ENCODE measurements at places on chromosomes 1 and 21. TPM values are rescaled to one million over a fixed set of nuclear protein-coding genes. Genes with fewer than 3 reads are reported as not detected.

DNA sequence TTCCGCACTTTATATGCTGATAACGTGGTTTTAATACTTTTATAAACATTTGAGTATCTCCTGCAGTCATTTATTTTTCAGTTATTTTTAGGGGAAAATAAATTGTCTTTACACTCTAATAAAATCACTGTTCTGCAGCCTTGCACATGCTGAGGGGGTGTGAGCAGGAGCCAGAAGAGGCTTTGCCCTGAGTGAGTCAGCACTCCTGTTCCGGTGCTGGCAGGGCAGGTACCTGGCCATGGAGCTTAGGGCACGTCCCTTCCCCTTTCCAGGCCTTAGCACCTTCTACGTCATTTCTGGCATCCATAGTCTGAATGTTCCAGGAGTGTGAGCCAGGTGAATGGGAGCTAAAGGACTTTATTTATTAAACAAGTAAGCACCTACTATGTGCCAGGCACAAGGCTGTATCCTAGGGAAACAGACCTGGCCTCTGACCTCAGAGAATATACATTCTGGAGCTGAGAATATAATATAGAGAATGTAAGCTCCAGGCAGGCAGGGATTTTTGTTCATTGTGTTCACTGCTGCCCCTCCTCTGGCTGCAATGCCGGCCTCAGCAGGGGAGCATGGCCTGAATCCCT, 402.9 kb downstream of the PTPRU start:
- DNase-seq, result peak; percentile 78

- no peak for DNase-seq
Observed at GRCh38 chr1:77104672-77105071, 114.6 kb downstream of the PIGK start.

GRCh38 chr1:96362623-96363022, 359.0 kb upstream of the PTBP2 start:
- DNase-seq, result no peak

- DNase-seq, result no peak
Observed at GRCh38 chr1:182761396-182762395, 27.9 kb upstream of the NPL start.

GRCh38 chr1:112114540-112114939, 125.1 kb upstream of the KCND3 start:
- DNase-seq, result no peak

GRCh38 chr1:242534753-242535152, 10.3 kb upstream of the PLD5 start:
- no peak for DNase-seq

DNA sequence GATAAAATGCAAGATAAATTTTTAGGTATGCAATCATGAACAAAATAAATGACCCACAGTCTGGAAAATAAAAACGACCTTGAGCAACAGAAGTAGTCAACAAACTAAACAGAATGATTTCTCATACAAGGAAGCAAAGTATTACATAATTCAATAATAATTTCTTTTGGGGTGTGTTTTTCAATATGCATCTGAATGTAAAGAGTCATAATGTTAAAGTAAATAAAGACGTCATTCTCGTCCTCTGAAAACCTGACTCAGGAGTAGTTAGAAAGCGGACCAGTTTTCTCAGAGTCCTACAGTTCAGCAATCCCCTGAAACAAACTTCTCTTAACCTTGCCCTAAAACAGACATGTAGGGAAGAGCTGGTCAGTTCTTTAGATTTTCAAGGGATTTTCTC, 18.6 kb downstream of the CDC42BPA start:
- DNase-seq, result no peak

- no peak for DNase-seq
Observed at GRCh38 chr1:246724016-246724730, at the start of gene SCCPDH. TSS of gene SCCPDH (plus strand) at chr1:246724409. CDS start at chr1:246724423, 14 bp downstream.

DNA sequence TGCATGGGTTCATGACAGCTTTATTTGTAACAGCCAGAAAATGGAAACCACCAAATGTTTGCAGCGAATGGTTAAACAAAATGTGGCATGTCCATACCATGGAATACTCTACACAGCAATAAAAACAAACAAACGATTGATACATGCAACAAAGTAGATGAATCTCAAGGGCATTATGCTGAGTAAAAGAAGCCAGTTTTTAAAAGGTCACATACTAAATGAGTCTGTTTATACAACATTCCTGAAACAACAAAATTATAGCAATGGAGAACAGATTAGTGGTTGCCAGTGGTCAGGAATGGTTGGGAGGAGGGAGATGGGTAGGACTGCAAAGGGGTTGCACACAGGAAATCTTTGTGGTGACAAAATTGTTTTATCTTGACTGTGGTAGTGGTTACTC, 202.4 kb upstream of the UBE2U start:
- no peak for DNase-seq

DNA sequence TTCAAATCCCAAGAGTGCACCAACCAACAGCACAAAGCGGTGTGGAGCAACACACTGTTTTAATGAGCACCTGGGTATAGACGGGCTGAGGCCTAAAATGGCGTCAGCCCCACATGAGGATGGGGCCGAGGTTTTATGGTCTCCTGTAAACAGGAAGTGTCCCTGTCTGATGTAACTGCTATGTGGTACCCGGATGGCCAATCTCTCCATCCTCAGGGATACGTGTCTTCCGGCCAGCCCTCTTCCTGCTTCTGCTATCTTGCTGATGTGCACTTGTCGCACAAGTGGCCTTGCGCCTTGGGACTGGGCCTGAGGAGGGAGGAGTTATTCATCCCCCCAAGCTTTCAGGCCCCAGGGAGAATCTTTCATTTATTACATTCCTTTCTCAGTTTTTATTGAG, 73.5 kb downstream of the CNST start:
- no peak for DNase-seq

DNA sequence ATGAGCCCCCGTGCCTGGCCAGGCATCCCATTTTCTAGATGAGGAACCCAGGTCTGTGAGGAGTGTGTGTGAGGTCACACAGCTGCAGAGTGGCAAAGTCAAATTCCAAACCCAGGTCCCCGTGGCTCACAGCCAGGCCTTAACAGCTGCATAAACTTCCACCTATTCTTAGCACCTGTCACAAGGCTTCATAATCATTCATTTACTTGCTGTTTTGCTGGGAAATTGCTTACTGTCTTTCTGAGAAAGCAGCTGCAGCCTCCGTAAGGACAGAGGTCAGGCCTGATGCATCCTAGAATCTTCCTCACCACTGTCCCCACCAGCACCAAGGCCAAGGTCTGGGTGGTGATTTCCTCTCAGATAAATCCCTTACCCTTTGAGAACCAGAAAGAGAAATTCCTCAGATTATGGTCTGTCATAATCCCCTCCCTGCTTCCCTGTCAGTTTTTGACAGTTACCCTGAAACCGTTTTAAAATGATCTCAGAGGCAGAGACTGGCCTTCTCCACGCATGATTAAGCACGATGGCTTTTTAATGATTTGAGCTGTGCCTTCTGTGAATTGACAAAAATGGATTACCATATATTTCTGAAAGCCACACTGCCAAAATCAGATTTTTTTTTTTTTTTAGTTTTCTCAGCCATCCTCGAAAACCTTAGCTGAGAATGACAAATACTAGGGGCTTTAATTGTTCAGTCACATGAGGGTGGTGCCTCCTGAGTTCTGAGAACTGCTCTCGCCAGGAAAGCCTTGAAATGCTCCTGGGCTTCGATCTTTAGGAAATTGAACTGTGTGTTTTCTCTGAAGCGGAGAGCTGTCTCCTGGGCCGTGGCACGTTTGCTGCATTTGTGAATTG, 70.0 kb upstream of the SELENON start:
- no peak for DNase-seq

DNA sequence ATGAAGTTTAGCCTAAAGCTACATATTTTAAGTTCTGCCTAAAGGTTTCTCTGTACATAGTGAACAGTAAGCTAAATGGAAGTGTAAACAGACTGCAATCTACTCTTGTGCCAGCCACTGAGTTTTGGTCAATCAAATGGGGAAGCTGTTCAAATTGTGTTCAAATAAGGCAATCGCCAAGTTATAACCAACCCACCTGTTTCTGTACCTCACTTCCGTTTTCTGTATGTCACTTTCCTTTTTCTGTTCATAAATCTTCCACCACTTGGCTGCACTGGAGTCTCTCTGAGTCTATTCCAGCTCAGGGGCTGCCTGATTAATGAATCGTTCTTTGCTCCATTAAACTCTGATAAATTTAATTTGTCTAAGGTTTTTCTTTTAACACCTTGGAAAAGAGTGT, 10.8 kb upstream of the THEM4 start:
- no peak for DNase-seq

GRCh38 chr1:25476186-25477097, 45.7 kb downstream of the MACO1 start:
- DNase-seq, result no peak

DNA sequence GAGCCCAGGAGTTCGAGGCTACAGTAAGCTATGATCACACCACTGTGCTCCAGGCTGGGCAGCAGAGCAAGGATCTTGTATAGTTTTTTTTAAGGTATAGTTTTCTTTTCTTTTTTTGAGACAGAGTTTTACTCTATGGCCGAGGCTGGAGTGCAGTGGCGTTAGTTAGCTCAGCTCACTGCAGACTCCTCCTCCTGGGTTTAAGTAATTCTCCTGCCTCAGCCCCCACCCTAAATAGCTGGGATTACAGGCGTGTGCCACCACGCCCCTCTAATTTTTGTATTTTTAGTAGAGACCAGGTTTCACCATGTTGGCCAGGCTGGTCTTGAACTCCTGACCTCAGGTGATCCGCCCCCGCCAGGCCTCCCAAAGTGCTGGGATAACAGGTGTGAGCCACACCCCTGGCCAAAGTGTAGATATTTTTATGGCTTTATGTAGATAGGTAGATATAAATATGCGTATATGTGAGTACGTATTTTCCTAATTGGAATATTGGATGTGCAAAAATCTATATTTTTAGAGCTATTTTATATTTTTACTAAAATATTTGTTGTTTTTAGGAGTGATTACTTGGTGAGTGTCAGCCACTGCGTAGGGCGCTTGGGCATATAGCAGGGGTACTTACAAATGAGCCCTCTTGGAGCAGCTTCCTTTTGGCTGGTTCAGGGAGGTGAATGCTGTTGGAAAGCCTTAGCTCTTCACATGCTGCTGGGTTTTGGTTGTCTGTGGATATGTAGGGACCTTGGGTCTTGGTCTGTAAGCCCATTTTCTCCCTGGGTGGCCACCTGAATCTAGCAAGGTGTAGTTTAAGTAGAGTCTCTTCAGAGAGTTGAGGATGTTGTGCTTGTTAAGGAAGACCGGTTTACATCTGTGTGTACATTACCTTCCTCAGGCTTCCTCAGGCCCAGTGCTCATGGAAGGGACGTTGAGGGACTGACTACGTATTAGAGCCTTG, 9.5 kb downstream of the KDM4A start:
- no peak for DNase-seq

GRCh38 chr1:199616947-199617346, 410.6 kb upstream of the NR5A2 start:
- DNase-seq, result no peak

DNA sequence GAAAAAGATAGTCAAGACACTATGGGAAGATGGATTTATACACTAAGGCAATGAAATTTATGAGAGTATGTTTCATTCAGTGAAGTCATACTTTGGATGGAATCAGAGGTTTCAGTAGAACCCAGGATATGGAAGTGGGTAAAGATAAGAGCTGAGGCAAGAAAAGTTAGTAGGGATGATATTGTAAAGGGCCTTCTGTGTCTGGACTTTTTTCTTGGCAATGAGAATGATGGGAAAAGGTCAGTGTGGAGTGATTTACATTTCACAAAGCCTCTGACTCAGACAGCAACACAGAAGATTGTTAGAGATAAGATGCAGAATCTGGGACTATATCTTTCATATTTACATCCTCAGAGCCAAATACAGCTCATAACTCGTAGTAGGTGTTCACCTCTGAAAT, 32.1 kb downstream of the SH3BGR start:
- no peak for DNase-seq

DNA sequence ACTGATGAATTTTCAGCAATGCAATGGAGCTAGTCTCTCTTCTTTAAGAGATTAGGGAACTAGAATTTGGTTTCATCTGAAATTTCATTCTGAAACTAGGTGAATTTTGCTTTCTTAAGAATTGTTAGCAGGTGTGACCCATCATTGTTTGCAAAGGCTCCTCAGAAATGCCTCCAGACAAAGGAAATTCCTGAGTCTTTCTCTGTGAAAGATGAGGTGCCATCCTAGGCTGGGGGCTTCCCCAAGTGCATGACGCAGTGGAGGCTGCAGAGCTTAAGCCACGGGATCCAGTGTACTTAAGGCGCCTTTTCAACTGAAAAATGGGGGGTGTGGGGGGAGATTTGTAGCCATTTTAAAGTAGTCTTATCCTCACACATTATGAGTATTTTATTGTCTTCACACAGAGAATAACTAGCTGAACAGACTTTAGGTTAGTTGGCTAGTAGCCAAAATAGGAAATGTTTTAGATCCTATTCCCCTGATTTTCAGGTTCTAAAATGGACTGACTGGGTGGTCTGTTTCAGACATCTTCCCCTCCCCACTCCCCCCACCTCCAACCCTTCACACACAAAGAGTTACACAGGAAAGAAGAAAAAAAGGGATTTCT, 202.0 kb downstream of the NFIA start:
- DNase-seq, result no peak

DNA sequence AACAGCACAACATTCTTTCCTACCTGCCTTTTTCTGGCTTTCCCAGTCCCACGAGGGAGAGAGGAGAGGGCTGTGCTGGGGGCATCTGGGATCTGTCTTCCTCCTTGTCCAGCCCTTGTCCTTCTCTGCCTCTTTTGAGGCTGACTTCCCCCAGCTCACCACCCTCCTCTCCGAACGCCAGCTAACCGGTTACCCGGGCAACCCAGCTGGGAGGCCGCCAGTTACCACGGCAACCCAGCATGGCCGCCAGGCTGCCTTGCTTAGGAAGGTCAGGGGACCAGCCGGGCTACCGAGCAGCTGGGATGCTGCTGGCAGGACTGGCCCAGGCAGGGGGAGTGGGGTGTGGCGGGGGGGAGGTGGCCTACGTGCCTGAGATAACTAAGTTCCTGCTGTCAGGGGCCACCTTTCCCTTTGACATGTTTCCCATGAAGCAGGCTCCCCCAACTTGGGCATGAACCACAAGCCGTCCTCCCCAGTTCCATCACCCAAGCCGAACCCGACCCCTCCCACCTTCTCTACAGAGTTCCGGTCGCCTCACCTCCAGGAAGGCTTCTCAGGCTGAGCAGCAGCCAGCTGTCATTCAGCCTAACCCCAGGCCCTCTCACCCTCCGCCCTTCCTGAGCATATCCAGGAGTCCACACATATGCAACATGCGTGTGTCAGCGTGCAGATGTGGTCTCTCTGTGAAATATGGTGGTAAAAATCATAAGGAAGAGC, 8.7 kb downstream of the PLEKHA6 start:
- no peak for DNase-seq

- DNase-seq, result peak; percentile 91
Observed at GRCh38 chr1:7299329-7299799, 471.7 kb upstream of the VAMP3 start.

Gene PTPN22
- total RNA-seq, result 0.42 TPM

Gene TMEM82
- not detected for total RNA-seq

Gene EDARADD
- total RNA-seq, result 1.6 TPM

Gene TAS1R1
- total RNA-seq, result not detected

Gene RIT1
- total RNA-seq, result 34.1 TPM

Gene KLHDC8A
- total RNA-seq, result 2.0 TPM

Gene BSND
- total RNA-seq, result not detected

Gene SYT2
- total RNA-seq, result 0.11 TPM

All from esophagus muscularis mucosa (tissue), 4 donors.